ENCODE measurements at places on chromosomes 16 and 17.

GRCh38 chr17:3543453-3543852 is 14.2 kb downstream of the TRPV3 start:
- DNase-seq = no peak

- no peak for DNase-seq
These were observed 1531.9 kb upstream of the CDH8 start for GRCh38 chr16:63568164-63568563.

DNA sequence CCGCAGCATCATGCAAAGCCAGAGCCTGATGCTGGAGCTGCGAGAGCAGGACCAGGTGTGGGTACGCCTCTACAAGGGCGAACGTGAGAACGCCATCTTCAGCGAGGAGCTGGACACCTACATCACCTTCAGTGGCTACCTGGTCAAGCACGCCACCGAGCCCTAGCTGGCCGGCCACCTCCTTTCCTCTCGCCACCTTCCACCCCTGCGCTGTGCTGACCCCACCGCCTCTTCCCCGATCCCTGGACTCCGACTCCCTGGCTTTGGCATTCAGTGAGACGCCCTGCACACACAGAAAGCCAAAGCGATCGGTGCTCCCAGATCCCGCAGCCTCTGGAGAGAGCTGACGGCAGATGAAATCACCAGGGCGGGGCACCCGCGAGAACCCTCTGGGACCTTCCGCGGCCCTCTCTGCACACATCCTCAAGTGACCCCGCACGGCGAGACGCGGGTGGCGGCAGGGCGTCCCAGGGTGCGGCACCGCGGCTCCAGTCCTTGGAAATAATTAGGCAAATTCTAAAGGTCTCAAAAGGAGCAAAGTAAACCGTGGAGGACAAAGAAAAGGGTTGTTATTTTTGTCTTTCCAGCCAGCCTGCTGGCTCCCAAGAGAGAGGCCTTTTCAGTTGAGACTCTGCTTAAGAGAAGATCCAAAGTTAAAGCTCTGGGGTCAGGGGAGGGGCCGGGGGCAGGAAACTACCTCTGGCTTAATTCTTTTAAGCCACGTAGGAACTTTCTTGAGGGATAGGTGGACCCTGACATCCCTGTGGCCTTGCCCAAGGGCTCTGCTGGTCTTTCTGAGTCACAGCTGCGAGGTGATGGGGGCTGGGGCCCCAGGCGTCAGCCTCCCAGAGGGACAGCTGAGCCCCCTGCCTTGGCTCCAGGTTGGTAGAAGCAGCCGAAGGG is 24.2 kb downstream of the C1QTNF1 start:
- DNase-seq = no peak

- DNase-seq = no peak
These were observed 225.7 kb downstream of the UTP18 start for GRCh38 chr17:51486091-51486490.

GRCh38 chr16:80527297-80527696 is 13.5 kb upstream of the DYNLRB2 start:
- peak; percentile 45 for DNase-seq

- DNase-seq = no peak
These were observed 9.2 kb upstream of the ZNF652 start for GRCh38 chr17:49370971-49371834.

DNA sequence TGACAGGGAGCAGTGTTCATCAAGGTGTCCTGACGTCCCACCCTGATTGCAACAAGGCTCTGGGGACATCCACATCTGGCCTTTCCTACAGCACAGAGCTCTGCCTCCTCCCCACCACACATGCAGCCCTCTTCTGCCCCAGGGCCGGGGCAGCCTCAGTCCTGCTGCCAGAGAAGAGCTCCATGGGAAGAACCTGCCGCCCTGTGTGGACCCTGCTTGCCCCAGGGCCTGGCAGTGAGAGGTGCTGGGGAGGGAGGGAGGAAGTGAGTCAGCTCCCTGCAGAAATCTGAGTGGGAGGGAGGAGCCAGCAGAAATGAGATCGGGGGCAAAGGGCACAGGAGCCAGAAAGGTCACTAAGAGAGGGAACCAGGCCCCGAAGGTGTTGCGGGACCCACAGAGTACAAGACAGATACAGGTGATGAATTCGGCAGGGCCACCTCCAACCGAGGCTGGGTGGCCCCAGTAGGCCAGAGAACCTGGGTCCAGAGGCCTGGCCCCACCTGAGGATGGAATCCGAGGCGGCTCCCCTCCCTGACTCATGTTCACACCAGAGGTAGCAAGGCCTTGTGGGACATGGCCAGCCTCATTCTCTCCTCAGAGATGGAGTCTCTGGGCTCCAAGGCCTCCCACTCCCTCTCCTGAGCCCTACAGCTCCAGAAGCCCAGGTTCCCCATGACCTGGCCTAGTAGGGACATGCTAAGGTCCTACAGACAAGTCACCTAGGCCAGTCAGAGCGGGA is 24.8 kb downstream of the MYO18A start:
- peak; percentile 67 for DNase-seq

- no peak for DNase-seq
These were observed 486.4 kb upstream of the KIF2B start for GRCh38 chr17:53336281-53336680.

GRCh38 chr17:59621771-59622170 is 2.1 kb downstream of the CLTC start:
- no peak for DNase-seq

GRCh38 chr17:35022536-35023063 is 40.9 kb downstream of the RFFL start:
- peak; percentile 75 for DNase-seq

DNA sequence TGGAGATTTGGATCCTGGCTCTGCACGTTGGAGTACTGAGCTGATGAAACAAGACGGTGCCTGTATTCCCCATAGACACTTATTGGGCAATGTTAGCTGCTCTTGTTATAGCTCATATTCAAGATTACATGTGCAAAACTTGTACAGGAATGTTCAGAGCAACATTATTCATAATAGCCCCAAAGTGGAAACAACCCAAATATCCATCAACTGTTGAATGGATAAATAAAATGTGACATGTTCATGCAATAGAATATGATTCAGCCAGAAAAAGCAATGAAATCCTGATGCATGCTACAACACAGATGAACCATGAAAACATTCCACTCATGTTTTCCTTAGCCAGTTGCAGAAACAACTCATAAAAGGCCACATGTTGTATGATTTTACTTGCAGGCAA is 5.7 kb upstream of the SDR42E1 start:
- DNase-seq = no peak

GRCh38 chr17:48459070-48459844 is 29.2 kb upstream of the SKAP1 start:
- no peak for DNase-seq

DNA sequence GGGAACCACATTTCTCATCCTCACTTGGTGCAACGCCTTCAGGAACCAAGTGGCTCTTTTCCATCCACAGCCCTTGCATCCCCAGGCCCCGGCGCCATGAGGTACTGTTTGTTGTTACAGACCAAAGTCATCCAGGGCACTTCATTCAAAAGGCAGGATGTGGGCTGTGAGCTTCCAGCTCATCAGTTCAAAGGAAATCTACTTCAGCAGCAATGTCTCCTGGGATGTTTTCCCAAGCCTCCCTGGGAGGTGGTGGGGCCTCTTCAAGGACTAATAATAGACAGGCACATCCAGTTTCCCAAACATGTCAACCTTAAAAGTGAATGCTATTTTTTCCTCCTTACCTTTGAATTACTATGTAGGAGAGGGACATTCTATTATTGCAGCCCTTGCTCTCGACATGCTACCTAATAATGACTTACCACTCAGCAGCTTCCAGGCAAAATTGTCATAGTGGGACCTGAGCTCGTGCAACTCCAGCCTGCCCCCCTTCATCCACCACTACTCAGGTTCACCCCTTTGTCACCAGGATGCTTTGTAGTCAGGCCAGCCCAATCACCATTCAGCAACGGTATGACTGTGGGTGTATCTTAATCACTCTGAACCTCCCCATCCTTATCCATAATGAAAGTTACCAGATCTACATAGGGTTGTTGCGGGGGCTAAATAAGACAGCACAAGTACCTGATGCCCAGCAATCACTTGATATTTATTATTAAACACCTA is 1.7 kb upstream of the PRKCB start:
- no peak for DNase-seq

GRCh38 chr17:60964160-60964559 is 286.5 kb downstream of the BCAS3 start:
- no peak for DNase-seq

DNA sequence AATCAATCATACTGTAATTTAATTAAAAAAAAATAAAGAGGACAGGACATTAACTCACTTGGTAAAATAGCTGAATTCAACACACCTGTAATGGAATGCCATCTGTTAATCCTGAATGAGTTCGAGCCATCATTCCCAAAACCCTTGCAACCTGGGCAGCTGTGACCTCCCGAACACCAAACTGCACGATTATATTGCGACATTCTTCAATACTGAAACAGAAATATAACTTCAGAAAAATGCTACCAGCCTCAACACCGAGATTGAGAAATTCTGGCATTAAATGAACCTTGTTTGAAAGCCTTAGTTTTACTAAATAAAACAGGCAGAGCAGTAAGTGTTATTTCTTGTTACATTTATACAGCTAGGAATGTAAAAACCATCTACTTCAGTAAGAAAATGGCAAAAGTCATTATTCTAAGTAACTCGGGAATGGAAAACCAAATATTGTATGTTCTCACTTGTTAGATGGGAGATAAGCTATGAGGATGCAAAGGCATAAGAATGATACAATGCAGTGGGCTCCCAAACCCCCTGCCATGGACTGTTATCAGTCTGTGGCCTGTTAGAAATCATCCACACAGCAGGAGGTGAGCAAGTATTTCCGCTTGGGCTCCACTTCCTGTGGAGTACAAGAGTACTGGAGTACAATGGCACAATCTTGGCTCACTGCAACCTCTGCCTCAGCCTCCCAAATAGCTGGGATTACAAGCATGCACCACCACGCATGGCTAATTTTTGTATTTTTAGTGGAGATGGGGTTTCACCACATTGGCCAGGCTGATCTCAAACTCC is 46.5 kb downstream of the CNOT1 start:
- no peak for DNase-seq

DNA sequence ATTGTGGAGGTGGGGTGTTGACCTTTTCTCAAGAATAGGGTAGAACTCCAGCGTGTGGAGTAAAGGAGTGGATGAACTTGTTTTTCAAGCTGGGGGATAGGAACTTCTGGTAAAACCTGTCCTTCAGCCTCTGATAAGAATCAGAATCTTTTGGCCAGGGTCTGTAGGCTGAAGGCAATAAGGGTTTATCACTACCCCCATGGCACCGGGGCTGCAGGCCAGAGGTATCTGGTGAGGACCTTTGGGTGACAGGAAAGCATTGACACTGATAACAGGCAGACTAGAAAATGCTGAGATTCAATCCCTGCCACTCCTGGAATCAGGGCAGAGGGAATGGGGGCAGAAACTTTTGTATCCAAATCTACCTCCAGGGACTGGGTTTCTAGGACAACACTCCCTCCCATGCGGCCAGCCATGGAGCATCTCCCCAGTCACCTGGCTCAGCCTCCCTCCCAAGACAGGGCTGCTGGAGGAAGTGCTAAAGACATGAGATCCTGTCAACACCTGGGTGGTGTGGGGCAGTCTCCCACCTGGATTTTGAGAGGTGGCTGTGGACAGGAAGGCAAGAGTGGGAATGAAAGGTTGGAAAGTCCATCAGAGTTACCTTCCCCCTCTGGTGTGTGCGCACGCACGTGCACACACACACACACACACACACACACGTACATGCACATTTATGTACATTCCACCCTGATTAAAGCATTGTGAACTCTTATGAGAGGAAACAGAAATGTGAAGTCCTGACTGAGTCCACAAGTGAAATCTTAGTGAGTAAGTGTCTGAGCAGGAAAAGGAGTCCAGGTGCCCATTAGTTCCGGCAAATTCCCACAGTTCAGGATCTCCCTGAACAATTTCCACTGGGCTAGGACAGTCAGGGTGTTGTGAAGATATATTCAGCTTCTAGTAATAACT is 53.1 kb upstream of the MARCHF10 start:
- no peak for DNase-seq

- DNase-seq = no peak
These were observed 583 bp downstream of the ATXN2L start for GRCh38 chr16:28823291-28823872.

DNA sequence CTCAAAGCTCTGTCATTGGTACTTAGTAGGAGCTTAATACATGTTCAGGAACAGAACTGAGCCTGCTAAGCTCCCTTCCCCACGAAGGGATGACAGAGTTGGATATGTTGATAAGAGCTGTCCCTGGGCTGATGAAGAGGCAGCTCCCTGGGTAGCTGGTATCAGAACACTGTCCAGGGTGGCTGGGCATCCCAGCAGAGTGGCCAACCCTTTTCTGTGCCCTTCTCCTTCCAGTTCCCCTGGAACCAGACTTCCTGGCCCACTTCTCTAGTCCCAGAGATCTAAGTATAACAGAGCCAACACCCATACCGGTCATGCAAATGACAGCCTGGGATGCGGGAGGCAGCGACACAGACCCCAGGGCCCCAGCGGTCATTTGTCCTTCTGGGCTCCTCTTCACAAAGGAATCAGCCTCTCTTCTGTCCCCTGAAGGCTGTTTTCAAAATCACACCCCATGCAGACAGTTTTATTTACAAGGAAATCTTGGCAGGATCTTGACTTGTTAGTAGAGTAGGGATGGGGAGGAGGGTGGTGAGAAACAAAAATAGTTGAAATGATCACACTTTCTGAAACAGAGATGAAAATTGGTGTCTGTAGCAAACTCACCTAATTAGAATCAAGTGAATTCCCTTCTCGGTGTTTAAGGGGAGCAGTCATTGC is 1.4 kb upstream of the RHBDL3 start:
- no peak for DNase-seq

DNA sequence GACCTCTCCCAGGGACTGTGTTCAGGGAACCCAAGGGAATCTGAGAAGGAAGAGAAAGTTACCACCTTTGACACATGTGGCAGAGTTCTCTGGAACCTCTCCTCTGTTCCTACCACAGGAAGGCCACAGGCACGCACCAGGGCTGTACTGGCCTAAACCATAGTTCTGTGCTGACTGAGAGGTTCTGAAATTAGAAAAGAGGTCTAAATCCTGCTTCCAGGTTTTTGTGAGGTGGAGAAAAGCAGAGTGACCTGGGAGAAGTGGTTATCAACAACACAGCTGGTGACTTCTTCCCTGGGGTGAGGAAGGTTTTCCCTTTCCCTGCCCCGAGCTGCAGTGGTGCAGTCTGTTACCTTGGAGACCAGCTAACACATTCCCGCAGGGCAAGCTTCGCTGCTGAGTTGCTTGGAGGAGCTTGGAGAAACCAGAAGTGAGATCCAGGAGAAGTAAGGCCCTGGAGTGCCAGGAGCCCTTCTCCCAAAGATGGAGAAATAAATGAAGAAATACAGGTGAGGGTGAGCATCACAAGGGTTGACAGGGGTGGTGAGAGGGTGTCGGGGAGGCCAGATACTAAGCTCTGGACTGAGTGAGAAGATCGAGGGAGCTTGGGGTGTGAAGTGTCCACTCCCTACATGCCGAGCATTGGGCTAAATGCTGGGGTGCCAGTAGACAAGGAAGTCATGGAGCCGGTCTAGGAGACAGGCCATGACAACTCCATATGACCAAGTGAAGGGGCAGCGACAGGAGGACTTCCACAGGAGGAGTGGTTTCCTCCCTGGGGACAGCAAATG is at the start of gene VWA3A:
Gene VWA3A (plus strand): TSS at position 399 of the 791 bp plus-strand sequence. CDS start 97 bp downstream, at position 496.
- DNase-seq = no peak
